ENCODE measurements at places on chromosomes 13 and 19. TPM values are rescaled to one million over a fixed set of nuclear protein-coding genes. Genes with fewer than 3 reads are reported as not detected.

DNA sequence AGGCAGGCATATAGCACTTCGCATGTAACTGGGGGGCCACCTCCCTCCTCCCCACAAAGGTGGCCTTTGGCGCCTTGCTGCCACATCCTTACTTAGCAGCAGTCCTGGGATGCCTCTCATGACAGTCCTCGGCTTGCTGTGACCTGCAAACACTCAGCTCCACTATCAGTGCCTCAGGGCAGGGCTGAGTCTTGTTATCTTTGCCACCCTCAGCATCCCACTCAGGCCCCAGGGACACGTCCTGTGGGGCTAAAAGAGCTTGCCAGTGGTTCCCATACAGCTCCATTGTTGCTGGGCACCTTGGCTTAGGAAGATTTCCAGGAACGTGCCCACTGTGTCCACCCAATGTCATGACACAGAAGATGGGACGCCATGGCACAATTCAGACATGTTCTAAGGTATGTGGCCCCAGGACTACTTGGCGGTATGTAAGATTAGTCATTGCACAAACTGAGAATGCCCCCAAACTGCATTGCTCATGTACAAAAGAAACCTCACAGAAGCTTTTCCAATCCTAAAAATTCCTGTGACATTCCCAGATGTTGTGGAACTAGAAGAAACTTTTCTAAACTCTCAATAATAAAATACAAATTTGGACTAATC, 16.3 kb downstream of the DOCK9 start:
- DNase-seq = no peak

GRCh38 chr19:40521276-40521675, 54.5 kb downstream of the SPTBN4 start:
- no peak for DNase-seq

DNA sequence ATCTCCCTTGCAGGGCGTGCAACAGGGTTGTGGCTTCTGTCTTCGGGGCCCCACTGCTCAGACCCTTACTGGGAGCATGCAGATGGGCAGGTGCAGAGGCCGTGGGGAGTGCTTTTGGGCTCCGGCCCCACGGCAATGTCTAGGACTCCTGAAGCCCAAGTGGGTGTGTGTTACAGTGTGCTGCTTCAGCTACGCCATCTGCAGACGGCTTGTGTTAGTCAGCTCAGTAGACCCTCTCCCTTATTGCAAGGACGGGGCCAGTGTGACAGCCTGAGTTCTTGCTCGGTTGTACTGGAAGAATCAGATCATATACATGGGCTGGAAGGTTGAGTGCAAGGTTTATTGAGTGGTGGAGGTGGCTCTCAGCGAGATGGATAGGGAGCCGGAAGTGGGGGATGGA, 39.3 kb downstream of the DNAJC3 start:
- DNase-seq = no peak

DNA sequence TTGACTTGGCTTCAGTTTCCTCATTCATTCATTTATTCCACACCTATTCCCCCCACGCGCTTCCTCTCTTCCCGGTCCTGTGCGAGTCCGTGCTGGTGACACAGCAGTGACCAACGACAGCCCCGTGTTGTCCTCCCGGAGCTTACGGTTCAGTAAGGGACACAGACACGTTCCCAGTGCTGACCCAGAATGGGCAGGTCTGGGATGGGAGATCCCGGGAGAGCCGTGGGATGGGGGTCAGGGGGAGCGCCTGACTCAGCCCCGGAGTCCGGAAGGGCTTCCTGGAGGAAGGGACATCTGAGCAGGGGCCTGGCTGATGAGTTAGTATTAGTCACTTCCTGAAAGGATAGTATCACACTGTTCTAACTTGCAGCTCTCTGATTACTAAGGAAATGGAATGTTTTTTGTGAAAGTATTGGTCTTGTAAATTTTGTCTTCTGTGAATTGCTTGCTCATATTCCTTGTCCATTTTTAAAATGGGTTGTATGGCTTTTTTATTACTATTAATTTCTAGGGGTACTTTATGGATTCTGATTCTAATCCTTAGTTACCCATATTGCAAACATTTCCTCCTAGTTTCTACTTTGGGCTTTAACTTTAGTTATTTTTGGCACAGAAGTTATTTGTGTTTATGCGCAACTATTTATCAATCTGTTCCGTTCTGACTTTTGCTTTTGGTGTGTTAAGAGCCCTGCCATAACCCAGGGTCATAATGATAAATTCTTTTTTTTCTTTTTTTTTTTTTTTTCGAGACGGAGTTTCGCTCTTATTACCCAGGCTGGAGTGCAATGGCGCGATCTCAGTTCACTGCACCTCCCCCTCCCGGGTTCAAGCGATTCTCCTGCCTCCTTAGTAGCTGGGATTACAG, 708 bp upstream of the ERCC1 start:
- DNase-seq = no peak

DNA sequence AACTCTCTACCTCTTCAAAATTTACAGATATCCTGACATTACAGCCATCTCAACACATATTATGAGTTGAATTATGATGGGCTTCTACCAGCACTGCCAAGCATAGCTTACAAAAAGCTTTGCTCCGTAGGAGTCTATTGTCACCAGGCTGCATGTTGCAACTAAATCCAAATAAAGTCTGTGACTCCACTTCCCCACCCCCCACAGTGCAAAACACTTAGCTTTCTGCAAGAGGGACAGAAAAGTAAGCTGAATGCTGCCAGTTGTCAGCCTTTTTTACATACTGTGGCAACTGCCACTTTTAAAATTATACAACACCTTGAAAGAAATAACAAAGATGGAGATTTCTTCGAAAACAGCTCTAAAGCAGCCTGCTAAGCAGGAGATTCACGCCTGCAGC, 189.1 kb downstream of the FGF14 start:
- DNase-seq = no peak

DNA sequence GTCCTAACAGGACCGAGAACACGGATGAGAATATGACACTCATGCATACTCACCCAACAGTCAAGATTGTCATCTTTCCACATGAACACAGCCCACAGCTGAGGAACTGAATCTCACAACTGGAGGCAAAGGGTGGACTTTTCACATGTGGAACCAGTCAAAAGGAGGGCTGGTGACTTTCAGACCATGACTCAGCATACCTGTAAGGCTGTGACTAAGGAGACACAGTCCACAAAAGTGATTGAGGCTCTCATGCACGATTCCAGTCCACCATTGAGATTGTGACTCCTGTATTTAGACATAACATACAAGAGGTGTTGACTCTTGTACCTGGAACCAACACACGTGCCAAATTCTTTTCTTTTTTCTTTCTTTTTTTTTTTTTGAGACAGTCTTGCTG, 40.0 kb downstream of the ZNF729 start:
- DNase-seq = no peak

GRCh38 chr19:5703819-5704818, 14.0 kb downstream of the RPL36 start:
- no peak for DNase-seq

DNA sequence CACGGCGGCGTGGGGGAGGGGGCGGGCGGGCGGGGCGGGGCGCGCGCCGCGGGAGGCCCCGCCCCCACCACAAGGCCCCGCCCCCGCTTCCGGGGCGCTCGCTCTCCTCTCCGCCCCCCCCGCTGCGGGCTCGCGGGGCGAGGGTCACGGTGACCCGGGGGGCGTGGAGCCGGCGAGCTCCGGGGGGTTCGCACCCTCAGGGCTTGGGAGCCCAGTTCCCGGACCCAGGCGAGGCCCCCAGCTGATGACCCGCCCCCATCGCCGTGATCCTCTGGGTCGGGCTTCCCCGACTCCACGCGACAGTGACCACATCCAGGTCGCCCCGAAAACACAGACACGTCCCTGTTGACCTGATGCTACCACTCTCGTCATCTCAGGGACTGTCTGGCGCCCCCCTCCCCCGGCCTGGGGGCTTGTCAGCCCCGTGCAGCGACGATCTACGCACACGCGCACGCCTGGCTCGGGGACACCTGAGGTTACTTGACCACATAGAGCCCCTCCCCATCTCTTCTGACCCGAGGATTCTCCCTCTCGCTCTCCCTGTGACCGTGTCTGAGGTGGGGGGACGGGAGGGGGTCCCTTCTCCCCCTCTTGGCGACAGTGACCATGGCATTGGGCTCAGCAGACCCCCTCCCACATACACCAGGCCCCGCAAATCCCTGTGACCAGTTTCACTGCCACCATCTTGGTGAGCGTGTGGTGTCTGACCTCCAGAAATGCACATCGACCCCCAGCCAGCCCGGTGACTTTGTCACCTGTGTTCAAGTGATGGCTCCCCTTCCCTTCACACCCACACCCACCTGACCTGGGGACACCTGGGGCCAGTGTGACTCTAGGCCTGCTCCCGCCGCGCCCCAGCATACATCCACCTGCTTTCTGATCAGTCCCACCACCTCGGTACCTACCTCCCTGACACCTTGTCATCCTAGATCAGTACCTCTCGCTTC, 670 bp downstream of the MAP2K7 start:
- DNase-seq = no peak

DNA sequence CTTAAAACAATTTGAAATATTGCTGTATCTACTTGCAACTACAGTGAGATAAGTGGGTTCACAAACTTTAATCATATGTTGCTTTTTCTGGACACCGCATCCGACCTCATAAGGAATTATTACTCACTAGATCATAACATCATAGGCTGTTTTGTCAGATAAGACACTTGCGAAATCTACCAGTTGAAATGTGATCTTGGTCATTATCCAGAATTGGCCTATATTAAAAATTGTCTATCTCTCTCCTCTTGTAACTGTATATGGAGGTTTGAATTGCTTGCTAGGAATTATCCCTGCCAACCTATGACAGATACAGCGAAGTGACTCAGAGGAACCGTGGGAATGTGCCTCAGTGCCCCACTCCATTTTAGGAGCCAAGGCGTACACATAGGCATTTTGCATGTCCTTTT, 117.0 kb upstream of the POSTN start:
- DNase-seq = no peak

DNA sequence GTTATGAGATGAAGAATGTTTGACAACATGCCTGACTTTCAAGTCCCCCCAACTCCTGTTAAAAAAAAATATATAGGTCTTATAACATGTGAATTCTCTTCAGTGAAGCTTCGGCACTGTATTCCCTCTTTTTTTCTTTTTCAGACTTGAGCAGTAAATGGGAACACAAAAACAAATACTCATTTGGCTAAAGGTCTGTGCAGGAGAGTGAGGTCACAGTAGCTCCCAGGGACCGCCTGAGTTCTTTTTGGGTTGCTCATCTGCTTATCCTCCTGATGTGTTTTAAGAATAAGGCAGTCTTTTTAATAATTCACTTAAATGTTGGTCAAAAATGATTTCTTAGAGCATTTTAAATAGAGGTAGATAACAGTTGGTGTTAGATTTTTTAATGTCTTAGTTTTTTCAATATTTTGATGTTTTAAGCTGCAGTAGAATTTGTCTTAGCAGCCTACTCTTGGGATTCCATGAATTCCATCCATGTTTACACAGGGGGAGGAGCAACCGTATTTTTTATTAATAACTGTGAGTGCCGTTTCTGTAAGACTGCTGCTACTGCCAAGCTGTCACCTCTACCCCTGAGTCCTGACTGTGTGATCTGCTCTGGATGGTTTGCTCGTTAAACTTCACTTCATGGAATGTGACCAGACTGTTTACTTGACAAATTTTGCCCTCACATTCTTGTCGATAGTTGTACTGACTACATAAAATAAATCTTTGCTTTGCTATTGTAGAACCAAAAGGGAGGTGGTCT, 14.9 kb downstream of the HNRNPM start:
- DNase-seq = no peak

DNA sequence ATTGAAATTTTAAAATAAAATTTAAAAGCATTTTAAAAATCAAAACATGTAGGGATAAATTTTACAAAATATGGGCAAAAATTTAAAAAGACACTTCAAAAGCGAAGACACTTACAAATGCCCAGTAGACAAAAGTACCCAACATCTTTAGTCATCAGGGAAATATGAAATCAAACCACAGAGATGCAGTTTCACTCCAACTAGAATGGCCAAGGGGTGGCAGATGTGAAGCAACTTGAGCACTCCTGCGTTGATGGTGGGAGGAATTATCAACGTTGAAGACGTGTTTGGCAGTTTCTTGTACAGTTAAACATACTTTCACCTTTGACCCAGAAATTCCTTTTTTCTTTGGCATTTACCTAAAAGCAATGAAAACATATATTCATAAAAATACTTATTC, 518.0 kb upstream of the SGCG start:
- DNase-seq = no peak

- no peak for DNase-seq
Observed at GRCh38 chr13:41654796-41655195, 197.4 kb downstream of the RGCC start.

Gene AMER2
- total RNA-seq = 0.62 TPM

Gene ZNF429
- 12.7 TPM for total RNA-seq

Gene LAIR2
- not detected for total RNA-seq

Gene TNFRSF19
- total RNA-seq = 34.4 TPM

Gene RASGRP4
- 0.41 TPM for total RNA-seq
